WTC11 (cell line): ENCODE measurements at places on chromosomes 5 and 9.
A peak's percentile ranks its signal among the peaks of the same experiment; 100 is the strongest.

DNA sequence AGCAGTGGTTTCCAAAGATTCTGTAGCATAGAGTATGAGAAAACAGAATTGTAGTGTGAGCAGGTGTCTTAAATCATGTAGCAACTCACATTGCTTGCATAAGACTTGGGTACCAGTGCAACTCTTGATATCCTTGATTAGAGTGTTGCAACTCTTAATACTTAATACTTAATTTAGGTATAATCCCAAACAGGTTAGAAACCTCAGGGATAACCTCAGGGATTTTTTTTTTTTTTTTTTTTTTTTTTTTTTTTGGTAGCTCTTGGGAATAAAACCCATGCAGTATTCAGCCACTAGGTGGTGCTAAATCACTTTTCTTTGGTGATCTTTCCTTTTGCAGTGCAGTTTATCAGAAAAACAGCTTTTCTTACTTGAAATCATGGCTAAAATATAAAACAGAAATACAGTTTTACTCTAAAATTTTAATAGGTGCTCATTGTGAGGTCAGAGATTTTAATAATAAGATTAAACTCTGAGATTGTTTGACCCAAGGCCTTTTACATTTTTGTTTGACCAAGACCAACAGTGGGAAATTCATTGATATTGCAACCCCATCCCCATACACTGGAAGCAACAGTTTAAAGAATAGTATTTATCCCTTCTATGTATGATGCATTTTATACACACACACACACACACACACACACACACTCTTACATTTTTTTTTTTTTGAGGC is 55.3 kb downstream of the ERAP1 start:
- DNase-seq: no peak

- DNase-seq: no peak
Observed at GRCh38 chr5:130890610-130891009, 274.4 kb downstream of the HINT1 start.

GRCh38 chr9:134163371-134164196 is 780 bp downstream of the RNU6ATAC start:
- DNase-seq: peak; percentile 65

DNA sequence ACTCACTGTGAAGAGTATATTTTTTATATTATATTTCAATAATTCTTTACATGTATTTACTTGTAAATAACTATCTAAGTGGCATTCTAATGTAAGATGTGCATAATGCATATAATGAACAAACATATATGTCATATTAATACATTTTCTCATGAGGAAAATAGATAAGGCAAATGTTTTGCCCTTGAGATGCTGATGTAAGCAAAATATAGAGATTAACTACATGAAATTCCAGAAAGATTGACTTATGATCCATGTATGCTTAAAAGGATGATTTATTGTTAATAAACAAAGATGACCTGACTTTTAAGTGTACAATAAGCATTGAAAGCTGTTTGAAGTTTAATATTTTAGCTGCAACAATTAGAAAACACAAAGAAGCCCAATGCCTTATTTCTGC is 559.9 kb downstream of the PTPRD start:
- no peak for DNase-seq

- no peak for DNase-seq
Observed at GRCh38 chr5:1054018-1054798, 45.6 kb downstream of the NKD2 start.

GRCh38 chr5:160020266-160020770 is 11.4 kb downstream of the TTC1 start:
- DNase-seq: no peak

GRCh38 chr5:179606071-179606909 is 17.2 kb downstream of the HNRNPH1 start:
- no peak for DNase-seq

DNA sequence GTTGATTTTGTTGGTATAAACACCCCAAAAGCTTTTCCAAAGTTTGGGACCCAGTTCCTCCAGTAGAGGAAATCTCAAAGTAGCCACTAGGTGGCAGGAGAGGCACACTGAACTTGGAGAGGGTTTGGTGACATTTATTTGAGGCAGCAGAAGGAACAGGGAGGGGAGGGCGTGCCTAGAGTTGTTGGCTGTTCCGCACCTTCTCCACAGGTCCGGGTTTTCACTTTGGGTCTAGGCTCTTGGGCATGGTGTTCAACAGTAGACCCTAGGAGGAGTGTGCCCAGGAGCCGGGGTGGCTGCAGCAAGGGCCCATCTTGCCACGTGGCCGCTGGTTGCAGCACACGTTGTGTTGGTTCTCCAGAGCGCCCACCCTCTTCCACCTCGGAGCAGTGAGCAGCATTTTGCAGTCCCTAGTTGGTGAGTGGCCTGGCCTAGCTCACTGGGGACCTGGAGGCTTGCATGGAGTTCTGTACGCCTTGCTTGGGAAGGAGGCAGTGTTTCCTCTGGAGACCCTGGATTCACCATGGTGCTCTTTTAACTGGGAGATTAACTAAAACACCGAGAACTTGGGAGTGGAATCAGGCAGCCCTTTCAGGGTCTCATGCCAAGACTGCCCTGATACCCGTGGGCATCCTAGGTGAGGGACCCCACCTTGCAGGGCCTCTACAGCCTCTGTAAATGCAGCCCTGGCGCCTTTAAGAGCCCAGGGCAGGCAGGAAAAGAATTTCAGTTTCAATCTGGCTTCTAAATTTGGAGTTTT is 28.2 kb downstream of the PTPA start:
- peak; percentile 76 for DNase-seq

- no peak for DNase-seq
Observed at GRCh38 chr5:5165541-5166002, 25.4 kb downstream of the ADAMTS16 start.

DNA sequence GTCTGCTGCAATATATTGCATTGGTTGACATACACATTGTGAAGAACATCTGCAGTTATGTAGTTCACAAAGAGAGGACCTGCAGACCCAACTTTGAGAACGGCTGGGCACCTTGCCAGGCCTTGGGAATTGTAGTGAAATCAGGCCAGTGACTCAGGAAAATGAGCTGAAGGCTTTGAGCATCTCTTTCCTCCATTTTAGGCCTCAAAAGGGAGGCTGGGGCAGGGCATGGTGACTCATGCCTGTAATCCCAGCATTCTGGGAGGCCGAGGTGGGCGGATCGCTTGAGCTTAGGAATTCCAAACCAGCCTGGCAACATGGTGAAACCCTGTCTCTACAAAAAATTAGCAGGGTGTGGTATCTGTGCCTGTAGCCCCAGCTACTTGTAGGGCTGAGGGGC is 1.4 kb upstream of the IPPK start:
- DNase-seq: no peak

DNA sequence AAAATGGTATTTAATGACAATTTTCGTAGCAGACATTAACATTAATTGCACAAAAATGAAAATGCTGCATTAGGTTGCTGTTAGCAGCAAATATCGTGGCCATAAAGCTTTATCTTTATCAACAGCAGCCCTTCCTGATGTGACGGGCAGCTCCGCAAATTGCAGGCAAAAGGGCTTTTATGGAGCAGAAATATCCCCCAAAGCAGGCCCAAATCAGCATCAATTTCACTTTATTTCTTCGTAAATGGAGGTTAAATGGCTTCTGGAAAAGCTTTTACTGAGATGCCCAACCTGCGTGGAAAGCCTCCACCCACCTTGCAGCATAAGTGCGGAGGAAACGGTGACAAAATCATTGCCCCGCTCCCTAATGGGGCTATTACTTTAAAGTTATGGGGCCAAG is 77.9 kb upstream of the BARHL1 start:
- DNase-seq: no peak

DNA sequence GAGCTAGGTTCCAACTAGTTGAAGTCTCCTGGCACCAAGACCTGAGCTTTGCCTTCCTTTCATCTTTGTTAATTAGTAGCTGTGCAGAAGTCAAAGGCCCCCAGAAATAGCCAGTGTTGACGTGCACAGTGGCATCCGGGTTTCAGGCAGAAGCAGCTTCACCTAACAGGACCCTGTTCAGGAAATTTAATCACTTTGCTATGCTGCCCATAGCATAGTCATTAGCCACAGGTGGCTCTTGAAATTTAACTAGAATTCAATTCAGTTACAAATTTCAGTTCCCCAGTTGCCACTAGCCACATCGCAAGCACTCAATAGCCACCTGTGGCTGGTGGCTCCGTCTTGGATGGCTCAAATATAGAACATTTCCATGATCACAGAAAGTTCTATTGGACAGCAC is 179.1 kb downstream of the GOLPH3 start:
- DNase-seq: no peak

DNA sequence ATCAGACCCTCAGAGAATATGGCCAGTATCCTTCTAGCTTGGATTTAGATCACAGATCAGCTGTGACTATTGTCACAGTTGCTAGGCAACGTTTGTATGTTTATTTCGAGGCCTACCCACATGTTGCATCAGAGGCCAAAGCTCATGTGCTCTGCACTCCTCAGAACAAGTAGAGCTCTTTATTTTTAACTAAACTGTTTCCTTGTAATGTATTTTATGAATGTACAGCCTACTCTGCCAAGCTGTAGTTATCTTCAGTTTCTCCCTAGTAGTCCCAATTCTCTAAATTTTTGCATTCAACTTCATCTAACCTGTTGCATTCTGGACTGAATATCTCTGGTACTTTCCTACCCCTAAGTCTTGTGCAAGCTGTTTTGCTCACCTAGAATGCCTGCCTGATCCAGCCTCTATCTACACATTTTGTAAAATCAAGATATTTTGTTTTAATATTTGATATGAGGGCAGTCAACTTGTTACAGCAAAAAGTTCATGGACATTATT is 52.8 kb downstream of the CAST start:
- no peak for DNase-seq

DNA sequence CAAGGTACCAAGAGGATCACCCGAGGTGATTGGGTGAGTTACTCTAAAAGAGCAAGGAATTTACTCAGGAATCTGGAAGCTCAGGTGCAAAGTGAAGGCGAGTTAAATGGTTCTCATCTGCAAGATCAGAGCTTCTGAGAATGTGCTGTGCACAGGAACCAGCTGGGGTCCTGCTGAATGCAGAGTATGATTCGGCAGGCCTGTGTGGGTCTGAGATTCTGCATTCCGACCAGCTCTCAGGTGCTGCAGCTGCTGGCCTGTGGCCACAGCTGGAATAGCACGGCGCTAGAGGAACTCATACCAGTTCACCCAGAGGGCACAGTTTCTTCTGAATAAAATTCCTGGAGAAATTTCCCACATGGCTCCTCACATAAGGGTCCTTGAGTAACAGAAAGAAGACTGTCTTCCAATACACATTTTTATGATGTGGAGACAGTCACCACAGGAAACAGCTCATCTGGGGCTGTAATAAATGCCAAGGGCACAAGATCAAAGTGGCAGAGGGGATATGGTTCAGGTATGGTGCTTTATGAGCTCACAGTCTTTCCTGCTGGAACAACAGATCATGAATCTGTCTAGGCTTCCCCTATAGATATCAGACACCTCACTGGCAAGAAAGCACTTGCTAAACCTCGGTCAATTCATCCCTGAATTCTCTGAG is 83.9 kb downstream of the PTPN3 start:
- DNase-seq: peak; percentile 46

GRCh38 chr9:69232135-69232534 is 58.1 kb downstream of the TJP2 start:
- no peak for DNase-seq

DNA sequence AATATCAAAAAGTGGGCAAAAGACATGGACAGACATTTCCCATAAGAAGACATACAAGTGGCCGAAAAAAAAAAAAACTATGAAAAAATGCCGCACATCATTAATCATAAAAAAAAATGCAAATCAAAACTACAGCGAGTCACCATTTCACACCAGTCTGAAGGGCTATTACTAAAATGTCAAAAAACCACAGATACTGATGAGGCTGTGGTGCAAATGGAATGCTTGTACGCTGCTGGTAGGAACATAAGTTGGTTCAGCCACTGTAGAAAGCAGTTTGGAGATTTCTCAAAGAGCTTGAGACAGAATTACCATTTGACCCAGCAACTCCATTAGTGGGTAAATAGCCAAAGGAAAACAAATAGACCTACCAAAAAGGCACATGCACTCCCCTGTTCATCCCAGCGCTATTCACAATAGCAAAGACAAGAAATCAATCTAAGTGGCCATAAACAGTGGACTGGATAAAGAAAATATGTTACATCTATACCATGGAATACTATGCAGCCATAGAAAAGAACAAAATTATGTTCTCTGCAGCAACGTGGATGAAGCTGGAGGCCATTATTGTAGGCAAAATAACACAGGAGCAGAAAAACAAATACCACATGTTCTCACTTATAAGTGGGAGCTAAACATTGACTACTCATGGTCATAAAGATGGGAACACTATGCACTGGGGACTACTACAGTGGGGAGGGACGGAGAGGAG is 110.6 kb upstream of the BOD1 start:
- DNase-seq: no peak

GRCh38 chr9:35829764-35830096 is 702 bp downstream of the TMEM8B start:
- DNase-seq: no peak

- peak; percentile 99 for DNase-seq
Observed at GRCh38 chr9:127244609-127245601, 19.7 kb upstream of the GARNL3 start.

- DNase-seq: no peak
Observed at GRCh38 chr9:71518045-71518827, 250.1 kb downstream of the CEMIP2 start.

DNA sequence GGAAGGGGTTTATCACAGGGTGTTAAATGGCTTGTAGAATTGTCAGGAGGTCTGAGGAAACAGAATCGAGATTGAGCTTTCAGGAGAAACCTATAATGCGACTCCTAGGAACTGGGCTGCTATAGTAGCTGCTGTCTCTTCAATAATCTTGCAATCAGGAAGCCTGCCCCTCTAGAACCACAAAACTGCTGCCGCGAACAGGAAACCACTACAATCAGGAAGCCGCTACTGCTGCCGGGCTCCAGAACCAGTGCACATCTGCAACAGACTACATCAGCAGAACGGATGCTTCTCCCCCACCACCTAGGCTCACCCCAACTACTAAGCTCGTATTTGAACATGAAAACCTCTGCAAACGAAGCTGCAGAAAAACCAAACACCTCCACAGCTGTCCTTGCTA is 31.6 kb downstream of the TNFSF8 start:
- DNase-seq: no peak

DNA sequence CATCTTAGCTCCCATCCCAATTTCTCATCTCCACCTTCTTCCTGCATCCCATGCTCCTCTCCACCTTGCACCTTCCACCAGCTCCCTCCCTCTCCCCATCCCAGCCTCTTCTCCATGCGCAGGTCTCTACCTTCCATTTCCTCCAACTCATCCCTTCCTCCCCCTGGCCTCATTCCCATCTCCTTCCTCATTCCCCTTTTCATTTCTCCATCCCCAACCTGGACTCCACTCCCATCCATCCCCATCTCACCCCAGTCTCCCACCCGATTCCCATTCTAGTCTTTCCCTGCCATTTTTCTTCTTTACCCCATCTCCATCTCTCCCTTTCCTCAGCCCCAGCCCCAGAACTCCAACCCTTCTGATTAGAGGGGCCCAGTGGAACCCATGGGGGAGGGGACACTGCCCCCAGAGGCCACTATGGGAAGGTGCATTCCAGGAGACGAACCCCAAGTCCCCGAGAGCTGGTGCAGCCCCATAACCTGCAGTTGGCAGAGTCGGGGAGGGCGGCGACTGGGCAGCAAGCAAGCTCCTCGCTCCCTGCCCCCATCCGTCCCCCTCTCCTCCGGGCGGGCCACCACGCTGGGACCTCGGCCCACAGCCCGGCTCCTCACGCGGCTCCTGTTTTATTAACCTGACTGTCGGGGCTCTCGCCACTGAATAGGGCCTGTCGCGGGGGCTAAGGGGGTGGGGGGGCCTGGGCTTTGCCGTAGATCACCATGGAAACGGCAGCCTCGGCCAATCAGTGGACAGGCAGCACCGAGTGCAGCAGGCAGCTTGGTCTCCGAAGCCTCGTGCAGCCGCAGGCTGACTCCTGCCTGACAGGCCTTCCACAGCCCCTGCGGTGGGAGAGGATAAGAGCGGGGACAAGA is 66.7 kb downstream of the PCDH1 start:
- peak; percentile 80 for DNase-seq

GRCh38 chr9:89309608-89310474 is 1.2 kb upstream of the CKS2 start:
- no peak for DNase-seq
